ENCODE measurements at places on chromosomes 1 and 21.

DNA sequence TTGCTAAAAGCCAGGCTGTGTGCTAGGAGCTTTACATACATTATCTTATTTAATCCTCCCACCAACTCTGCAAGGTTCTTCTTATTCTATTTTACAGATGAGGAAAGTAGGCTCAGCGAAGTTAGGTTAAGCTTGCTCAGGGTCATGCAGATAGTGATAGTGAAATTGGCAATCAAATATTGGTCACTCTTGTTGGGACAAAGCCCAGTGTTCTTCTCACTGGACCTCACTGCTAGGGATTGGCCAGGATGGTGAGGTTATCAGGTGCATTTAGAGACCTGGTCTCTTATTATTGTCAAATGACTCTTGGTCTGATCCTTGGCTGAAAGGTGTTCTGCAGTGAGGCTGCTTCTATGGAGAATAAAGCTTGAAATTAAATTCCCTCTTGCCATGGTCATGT lies 145.1 kb downstream of the CNIH3 start:
- no peak for DNase-seq

DNA sequence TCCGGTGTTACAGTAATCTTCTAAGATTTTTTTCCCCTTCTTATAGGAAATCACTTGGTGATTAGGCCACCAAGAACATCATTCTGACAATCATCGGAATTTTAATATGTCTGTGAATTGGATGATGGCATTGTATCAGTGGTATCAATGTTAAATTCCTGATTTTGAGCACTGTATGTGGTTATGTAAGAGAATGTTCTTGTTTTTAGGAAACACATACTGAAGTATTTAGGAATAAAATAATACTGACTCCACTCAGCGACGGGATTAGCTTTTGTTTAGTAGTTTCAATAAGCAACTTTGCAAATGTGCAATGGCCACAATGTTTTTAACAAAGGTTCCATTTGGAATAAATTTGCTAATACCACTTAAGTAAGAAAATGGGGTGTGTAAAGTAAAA lies 30.6 kb downstream of the COL6A1 start:
- no peak for DNase-seq

GRCh38 chr1:166080967-166081870 lies 85.6 kb downstream of the FAM78B start:
- DNase-seq, result no peak

GRCh38 chr1:66207484-66207883 lies 326.5 kb upstream of the SGIP1 start:
- DNase-seq, result no peak

GRCh38 chr1:160351629-160352028 lies 8.4 kb downstream of the NCSTN start:
- DNase-seq, result no peak

DNA sequence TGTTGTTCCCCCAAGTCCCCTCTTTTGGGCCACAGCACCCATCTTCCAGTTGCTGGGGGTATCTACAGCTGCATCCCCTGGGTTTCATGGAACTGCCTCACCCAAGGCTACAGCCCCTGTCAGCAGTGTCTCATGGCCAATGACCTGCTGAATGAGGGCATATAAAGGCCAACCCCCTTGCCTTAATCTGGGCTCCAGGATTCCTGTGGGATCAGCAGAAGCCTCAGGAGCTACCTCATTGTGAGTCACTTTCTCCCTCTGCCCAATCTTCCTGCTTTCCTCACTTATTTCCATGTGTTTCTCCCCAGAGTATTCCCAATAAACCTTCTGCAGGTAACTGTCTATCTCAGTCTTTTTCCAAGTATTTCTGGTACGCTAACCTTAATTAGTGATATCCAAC lies 37.3 kb upstream of the SYT14 start:
- no peak for DNase-seq

DNA sequence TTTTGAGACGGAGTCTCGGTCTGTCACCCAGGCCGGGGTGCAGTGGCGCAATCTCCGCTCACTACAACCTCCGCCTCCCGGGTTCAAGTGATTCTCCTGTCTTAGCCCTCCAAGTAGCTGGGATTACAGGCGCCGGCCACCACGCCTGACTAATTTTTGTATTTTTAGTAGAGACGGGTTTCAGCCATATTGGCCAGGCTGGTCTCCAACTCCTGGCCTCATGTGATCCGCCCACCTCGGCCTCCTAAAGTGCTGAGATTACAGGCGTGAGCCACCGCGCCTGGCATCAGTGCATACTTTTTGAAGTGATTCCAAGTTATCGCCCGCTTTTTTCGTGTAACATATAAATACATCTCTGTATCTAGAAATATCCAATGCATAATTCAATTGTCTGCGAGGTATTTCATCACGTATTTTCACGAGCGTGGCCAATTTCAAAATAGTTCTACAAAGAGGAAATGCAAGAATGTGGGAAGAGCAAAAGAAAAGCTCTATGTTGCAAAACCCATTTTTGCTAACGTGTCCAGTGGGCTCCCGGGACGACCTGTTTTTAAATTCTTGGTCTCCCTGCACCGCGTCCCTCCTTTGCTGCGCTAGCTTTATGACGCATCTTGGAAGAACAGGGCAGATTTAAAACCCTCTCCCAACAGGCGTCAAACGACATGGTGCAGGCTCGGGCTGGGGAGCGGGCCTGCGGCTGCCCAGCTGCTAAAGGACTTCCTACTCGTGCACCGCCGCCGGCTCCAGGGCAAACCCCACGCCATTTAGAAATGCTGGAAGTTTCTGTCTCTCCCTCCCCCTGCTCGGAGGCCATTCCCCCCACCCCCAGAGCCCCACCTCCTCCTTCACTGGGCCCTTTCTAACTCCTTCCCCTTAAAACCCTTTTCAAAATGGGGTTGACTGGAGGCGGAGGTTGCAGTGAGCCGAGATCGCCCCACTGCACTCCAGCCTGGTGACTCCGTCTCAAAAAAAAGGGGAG lies 923 bp upstream of the IFNGR2 start:
- no peak for DNase-seq

- DNase-seq, result no peak
Measured at GRCh38 chr1:185208626-185209180, 51.7 kb downstream of the SWT1 start.

DNA sequence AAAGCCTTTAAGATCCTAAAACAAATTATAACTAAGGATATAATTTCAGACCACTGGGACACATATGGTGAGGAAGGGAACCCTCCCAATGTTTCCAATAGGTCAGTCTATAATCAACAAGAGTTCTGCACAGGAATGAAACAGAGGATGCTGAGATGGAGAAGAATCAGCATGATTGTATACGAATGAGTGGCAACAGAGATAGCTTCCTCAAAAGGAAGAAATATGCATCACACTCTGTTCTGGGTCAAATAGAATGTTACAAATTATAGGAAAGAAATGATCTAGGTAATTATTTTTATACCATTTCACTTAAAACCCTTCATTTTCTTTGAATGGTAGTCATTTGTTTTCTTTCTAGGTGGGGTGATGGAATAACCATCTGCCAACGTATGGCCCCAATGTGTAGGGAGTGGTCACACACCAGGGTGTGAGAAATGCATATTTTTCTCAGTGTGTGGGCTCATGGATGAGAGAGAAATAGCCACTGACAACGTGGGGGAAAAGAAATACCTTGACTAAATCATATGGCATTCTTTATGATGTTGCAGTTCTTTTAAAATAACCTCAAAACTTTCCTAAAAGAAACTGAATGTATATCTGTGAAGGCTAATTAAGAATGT lies 104.6 kb upstream of the IVNS1ABP start:
- DNase-seq, result no peak

- no peak for DNase-seq
Measured at GRCh38 chr1:53574621-53575020, 115.4 kb downstream of the DMRTB1 start.

GRCh38 chr1:218266356-218266755 lies 18.7 kb upstream of the RRP15 start:
- DNase-seq, result no peak

DNA sequence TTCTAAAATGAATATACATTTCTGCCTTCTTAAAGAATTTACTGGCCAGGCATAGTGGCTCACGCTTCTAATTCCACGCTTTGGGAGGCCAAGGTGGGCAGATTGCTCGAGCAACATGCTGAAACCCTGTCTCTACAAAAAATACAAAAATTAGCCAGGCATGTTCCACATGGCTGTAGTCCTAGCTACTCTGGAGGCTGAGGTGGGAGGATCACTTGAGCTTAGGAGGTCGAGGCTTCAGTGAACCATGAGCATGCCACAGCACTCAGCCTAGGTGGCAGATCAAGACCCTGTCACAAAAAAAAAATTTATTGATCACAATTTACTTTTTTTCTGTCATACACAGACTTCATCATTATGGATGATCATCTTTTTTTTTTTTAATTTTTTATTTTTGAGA lies 11.5 kb downstream of the CDC14A start:
- DNase-seq, result no peak

DNA sequence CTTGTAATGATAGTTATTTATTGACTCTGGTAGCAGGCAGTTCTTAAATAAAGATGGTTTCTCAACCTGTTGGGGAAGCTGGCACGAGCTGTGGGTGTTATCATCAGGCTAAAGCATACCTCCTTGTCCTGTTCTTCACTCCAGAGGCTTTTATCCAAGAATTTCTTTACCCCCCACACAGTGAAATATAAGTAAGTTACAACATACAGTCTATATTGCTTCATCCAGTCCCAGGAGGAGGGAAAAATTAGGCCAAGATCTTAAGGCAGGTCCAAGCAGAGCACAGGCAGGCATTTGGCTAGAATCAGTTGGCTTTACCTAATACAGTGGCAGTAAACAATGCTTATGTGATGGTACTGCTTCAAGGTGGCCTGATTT lies 6.3 kb downstream of the TMEM81 start:
- no peak for DNase-seq
